Fibroblast of lung (primary cell): ENCODE measurements at places on chromosomes 6 and 20.

GRCh38 chr6:107080036-107080435, 35.3 kb downstream of the BEND3 start:
- DNase-seq: no peak

- no peak for DNase-seq
Measured at GRCh38 chr20:16018881-16019280, 554.4 kb downstream of the KIF16B start.

DNA sequence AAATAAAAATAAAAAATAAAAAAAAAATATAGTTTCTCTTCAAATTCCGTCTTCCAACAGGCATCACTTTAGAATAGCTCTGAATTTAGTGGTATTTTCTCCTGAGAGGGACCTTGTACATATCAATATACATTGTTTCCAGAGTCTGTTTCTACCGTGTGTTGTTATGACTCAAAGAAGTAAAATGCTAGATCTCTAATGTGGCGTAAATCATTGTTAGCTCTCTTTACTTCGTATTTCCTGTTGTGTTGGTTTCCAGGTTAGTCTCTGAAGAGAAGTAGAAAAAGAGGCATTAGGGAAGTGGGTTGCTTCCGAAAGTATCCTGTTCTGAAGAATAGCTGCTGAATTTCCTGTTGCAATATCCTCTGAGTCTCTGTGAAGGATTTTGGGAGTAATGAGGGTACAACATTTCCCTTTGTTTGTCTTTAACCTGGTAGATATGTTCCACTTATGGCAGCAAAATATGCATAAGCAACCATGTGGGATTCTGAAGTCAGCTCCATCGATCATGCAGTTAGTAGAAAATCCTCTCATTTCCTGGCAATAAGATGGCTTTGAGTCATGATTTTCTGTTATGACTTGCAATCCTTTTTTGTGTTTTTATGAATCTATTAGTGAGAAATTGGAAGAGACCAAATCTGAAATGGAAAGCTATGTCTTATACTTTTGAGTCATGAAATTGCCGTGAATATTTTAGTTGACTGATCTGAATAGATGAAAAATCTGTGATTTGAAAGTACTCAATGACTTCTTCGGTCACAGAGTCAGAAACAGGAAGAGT, 42.0 kb upstream of the MCHR2 start:
- DNase-seq: no peak

DNA sequence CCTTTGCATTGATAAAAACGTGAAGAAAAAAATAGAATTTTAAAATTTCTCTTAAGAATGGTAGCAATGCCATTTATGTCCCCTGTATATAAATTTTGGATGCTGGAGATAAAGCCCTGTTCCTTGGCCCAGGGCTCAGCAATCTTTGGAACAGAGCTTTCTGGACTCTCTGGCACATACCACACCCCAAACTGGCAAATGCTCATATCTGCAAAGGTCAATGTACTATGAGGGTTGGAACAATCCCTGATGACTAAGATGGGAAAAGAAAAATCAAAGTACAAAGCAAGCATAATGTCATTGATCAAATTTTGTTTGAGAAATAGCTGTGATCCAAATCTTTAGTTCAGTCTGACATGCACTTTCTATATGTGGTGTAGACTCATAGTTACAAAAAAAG, 158.1 kb upstream of the HCRTR2 start:
- peak; percentile 54 for DNase-seq

DNA sequence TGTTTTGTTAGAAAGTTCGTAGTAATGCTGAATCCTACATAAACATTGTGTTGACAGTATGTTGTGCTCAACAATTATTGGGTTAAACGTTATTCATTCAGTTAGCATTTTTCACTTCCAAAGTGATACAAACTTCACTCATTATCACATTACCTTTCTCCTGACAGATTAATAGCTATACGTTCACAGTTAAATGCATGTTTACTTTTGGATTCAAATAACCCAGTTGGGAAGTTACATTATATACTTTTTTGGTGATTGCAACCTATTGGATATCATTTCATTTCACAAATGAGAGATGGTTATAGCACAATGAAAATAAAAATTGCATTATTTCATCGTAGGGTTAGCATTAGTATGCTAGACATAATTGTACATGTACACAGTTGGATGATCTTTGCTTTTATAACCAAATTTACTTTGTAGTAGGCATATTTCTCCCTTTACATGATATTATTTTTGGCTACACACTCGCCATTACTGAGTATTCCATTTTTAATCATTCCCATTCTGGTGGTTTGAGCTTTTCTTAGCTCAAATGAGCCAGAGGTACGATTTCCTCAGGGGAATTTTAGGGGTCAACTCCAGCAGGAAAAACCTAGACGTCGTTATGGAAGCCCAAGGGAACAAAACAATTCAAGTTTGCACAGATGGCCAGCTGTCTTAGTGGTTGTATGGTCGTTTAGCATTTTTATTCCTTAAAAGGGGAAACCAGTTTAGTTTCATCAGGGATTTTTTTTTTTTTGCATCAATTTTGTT, 2.1 kb upstream of the HIVEP1 start:
- peak; percentile 54 for DNase-seq

GRCh38 chr20:1997483-1998192, 3.8 kb upstream of the PDYN start:
- no peak for DNase-seq

- DNase-seq: peak; percentile 69
Measured at GRCh38 chr6:73394577-73395354, at the start of gene DDX43. Gene DDX43 (plus strand): TSS chr6:73394828. CDS start chr6:73394906, 78 bp downstream.

- no peak for DNase-seq
Measured at GRCh38 chr20:44196271-44196670, 9.3 kb upstream of the JPH2 start.

GRCh38 chr20:41009946-41010345, 18.7 kb upstream of the TOP1 start:
- no peak for DNase-seq

DNA sequence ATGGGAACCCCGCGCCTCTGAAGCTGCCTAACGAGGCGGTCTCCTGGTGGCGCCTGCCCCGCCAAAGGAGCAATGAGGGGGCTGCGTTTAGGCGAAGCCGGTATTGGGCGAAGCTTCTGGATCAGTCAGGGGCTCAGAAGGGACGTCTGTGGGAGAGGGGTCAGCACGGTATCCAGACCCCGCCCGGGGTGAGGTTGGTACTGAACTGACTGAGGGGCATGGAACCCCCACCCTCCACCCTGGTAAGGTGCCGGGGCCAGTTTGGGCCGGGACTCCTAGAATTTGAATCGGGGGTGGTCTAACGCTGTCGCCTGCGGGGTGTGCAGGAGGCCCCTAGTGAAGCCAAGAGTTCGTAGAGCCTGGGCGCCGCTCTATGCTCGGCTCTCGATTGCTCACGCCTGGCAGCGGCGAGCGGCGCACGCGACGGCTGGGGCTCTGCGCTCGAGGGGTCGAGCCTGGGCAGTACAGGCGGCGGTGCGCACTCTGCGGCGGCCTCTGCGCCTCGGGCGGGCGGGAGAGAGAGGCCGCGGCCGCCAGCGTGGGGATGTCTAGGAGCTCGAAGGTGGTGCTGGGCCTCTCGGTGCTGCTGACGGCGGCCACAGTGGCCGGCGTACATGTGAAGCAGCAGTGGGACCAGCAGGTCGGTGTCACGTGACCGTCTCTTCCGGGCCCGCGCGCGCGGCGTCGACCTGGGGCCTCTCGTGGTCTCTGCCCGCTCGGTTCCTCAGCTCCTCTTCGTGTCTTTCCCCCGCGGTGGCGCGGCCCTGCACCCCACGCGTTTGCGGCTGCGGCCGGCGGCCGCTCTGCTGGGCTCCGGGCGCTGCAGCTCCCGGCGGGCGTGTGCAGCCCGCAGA, at the start of the genes KAT14 and PET117:
TSS of gene KAT14 (plus strand) at position 452 of the 854 bp plus-strand sequence. CDS start 4,798 bp downstream, outside the sequence.
TSS of gene PET117 (plus strand) at position 452 of the 854 bp plus-strand sequence. CDS start at position 545, 93 bp downstream.
- peak; percentile 94 for DNase-seq

DNA sequence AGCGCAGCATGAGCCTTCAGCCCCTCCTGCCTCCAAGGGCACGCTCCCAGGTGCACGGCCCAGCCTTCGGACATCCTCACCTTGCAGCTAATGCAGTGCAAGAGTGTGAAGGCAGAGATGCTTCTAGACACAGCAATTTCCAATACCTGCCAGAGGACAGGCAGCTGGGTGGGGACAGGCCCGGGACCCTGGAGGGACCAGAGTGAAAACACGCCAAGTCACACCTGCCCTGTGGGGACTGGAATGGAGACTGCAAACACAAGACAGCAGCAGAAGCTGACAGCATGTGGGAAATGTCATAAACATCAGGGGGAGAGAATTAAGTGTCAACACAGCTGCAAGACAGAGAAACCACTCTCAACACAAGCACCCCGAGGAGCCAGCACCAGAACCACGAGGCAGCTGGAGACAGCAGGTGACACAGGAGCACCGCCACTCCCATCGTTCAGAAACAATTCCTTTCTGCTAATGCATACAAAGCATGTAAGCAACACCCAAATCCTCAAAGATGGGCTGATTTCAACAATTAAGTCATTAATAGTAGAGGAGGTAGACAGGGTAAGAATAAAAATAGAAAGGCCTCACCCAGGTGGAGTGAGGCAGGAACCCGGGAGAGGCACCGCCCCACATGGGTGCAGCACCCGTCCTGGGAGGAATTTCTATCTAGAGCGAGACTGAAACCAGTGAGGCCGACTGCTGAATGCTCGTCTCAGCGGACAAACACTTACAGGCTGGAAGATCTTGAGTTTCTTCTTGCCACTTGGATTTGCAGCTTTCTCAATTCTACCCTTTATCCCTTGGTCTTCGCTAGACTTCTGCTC, 17.1 kb downstream of the DIDO1 start:
- DNase-seq: no peak

DNA sequence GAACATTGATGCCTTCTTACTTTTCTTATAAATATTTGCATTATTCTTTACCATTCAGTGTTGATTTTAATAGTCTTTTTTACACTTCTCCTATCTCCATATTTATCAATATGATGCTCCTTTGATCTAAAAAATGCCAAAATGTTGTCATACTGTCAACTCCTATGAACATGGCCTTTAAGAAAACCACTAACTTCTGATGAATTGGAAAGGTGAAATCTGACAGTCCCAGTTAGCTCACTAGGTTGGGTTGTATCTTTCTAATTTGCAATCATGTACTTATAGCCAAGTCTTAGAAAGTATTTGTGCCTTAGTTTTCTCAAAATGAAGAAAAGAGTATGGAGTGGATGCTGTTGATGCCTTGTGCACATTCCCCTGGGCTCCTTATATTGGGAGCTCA, 75.4 kb upstream of the SPACA1 start:
- DNase-seq: no peak

- no peak for DNase-seq
Measured at GRCh38 chr6:167590193-167590592, 236.5 kb upstream of the AFDN start.

DNA sequence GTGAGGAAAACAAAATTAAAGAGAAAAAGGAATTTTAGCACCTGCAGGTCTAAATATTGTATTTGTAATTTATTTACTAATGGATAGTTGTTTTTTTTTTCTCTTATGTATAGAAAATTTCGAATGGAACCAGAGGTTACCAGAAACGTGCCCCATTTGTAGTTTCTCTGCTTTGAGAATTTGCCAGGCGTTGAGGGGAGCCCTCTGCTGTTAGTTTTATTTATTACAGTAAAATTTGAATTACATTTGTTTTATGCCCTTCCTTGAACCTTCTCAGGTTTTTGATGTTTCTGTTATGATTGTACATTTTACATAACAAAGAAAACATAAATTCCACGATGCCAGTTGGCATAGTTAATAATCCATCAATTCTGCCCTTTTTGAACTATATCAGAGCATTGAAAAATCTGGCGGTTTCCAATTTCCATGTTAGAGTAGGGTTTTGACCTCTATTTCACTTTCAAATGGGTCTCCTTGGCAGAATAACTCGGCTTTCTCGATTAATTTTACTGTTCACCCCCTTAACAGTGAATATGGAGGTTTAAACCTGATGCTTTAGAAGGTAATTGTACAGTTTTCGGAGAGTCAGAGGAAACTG, 35.1 kb upstream of the RFPL4B start:
- DNase-seq: no peak

DNA sequence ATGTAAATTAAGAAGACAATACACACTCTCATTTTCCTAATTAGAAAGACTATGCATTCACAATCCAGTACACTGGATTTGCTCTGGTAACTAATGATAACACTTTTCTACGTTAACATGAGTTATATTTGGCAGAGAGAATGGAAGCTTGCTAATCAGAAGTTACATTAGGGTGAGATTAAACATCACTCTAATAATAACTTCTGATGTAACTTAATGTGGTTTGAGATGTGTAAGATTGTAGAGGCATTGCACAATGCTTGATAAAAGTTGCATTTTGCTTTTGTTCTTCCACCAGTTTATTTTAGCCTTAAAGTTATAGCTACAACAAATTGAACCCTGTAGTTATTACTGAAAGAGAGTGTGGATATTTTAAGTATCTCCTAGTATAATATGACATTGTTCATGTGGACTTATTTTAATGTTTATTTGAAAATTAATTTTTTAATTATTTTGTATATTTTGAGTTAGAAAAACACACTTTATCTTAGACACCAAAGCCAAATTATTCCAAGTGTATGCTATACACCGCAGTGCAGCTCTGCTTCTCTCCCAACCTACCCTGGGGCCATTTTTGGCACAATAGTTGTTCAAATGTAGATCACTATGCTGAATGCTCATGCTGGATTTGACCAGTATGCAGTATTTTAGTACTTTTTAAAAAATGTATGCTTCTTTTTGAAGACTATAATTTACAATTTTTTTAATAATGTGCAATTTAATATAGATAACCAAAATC, 143.2 kb downstream of the SLC16A10 start:
- DNase-seq: peak; percentile 86

GRCh38 chr6:2480267-2480966, 235.0 kb upstream of the GMDS start:
- peak; percentile 17 for DNase-seq

DNA sequence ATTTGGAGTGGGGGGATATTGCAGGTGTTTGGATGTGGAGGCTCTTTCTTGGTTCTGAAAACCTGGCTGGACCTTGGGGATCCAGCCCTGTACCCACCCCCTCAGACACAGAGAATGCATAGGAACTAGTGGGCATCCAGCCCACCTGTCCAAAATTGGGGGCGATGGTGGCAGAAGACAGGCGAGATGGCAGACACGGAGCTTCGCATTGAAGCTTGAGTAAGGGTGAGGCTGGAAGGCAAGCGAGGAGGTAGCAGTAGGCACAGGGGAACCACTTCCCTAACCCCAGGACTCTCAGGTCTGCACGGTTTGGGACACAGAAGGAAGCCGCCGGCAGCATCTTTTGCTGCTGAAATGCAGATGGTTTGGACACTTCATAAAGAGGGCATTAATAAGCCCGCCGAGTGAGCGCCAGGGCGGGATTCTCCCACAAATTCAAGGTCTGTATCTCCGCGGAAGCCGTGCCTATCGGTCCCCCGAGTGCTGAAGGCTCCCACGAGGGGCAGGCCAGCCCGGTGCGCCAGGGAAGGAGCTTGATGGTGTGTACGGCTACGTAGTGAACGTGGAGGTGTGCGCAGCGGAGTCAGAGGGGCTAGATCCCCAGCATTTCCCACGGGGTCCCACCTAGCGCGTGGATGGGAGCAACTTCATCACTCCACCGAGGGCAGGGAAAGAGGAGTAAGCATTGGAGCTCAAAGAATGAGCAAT, 1.6 kb upstream of the FOXA2 start:
- no peak for DNase-seq

- peak; percentile 25 for DNase-seq
Measured at GRCh38 chr6:42783876-42784642, 2.2 kb downstream of the BICRAL start.

GRCh38 chr20:46190478-46191167, 72.5 kb downstream of the CD40 start:
- DNase-seq: no peak

- DNase-seq: no peak
Measured at GRCh38 chr6:129946439-129947140, 71.8 kb upstream of the L3MBTL3 start.

GRCh38 chr6:13767121-13767808, 47.1 kb downstream of the MCUR1 start:
- peak; percentile 46 for DNase-seq
